ENCODE measurements at places on chromosomes 3 and 15.

DNA sequence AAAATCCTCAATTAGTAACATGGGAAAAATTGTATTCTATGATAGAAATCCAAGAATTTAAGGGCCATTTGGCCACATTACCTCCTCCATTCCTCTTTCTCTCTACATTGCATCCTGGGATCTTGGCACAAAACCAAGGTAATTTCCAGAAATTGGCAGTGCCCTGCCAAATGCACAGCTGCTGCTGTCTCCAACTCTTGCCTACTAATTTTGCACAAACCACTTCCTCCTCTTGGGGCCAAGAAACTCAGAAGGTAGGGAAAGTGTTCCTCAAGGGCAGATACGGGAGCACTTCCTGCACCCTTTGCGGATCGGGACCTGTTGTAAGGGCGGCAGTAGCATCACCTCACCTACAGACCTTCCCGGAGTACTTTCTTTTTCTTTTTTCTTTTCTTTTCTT is 57.8 kb downstream of the MAP3K13 start:
- peak; percentile 9 for DNase-seq

DNA sequence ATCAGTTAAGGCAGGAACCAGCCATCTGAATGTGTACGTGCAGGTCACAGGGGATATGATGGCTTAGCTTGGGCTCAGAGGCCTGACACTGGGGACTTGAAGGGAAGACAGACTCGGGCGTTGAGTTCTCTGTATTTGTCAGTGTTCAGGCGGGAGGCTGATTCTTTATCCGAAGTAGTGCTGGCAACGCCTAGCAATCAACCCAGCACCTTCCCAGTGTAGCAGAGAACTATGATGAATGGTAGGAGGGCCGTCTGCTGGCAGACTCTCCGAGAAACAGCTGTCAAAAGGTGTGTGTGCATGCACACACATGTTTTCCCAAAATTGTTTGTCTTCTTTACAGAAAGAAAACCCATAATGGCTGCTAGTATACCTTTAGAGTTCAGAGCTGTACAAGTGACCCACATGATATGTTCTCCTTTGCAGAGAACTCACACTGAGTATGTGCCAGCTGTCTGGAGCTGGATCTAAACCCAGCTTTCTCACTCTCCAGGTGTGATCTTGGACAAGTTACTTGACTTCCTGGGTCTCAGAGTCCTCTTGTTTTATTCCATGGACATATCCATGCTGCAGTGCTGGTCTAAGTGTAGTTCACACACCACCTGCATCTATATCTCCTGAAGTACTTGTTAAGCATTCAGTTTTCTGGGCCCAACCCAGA is 74.5 kb upstream of the LARS2 start:
- DNase-seq, result no peak

DNA sequence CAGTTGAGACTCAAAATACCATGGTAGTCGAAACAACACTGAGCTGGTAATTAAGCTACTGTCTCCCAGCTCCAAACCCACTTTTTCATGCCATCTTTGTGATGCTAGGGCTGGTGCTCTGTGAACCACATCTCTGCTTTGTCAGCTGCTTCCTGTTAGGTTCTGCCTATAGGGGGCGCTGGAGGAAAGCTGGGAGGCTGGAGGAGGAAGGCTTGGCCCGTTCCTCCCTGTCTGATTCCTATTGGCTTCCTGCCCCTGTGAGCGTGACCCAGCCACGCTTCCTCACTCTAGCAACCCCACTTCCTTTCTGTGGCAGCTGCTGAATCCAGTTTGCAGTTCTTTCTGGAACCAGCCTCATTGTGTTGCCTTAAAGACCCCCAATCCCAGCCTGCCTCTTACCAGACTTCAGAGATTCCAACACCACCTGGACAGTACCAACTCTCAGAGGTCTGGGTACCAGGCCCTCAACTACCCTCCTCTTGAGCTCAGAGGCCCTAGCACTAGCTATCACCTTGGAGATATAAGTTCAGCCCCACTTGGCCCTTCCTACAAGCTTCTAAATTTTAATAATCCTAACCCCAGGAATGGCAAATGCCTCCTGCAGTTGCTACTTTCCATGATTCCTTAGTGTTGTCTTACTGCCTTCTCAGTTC is 120.9 kb downstream of the ERC2 start:
- peak; percentile 50 for DNase-seq

DNA sequence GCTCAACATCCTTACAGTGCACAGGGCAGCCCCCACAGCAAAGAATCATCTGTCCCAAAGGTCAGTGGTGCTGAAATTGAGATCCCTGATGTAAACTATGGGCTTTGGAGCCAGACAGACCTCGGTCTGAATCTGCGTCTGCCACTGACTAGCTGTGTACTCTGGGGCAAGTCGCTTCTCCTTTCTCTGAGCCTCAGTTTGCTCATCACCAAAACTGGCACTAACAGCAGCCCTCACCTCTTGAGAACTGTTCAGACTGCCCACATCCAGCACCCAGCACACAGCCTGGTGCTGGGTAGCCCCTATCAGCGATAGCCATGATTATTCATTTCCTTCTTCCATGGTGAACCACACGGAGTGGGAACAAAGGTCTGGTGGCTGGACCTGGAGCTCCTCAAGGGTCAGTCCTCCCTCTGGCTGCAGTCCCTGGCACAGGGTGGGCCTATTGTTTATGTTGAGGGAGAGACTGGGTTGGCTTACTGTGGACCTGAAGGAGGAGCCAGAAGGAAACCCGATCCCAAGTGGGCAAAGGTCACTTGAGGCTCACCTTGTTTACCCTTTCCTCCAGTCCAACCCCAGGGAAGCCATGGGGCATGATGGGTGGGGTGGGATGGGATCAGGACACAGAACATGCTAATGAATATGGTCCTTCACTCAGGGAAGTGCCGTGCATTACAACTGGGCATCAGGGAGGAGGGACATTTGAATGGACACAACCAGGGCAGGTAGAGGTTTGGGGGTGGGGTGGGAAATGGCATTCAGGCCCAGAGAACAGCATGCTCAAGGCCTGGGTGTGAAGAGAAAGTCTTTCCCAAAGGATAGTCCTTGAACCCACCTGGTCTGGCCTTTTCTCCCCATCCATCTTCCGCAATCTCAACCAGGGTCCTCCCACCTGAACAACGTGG is 1.6 kb upstream of the PRKCD start:
- DNase-seq, result no peak

- DNase-seq, result no peak
Measured at GRCh38 chr15:42395838-42396237, 36.5 kb downstream of the CAPN3 start.

GRCh38 chr3:38101811-38102443 is 35.0 kb downstream of the ACAA1 start:
- DNase-seq, result no peak

GRCh38 chr3:108281670-108282069 is 14.7 kb upstream of the HHLA2 start:
- no peak for DNase-seq

GRCh38 chr15:60760646-60761504 is 281.9 kb upstream of the ICE2 start:
- DNase-seq, result no peak

- peak; percentile 67 for DNase-seq
Measured at GRCh38 chr3:187041362-187042307, 97.7 kb downstream of the RPL39L start.

GRCh38 chr3:128182656-128183055 is 29.4 kb downstream of the EEFSEC start:
- no peak for DNase-seq

GRCh38 chr3:22288756-22289155 is 537.7 kb upstream of the ZNF385D start:
- no peak for DNase-seq

GRCh38 chr15:45095661-45096060 is 18.3 kb downstream of the DUOX2 start:
- DNase-seq, result no peak

- DNase-seq, result peak; percentile 25
Measured at GRCh38 chr3:150528354-150528797, 17.9 kb downstream of the SERP1 start.

GRCh38 chr3:37324850-37325321 is 150.5 kb upstream of the LRRFIP2 start:
- DNase-seq, result no peak

GRCh38 chr3:14031271-14031670 is 93.4 kb downstream of the CHCHD4 start:
- DNase-seq, result no peak

DNA sequence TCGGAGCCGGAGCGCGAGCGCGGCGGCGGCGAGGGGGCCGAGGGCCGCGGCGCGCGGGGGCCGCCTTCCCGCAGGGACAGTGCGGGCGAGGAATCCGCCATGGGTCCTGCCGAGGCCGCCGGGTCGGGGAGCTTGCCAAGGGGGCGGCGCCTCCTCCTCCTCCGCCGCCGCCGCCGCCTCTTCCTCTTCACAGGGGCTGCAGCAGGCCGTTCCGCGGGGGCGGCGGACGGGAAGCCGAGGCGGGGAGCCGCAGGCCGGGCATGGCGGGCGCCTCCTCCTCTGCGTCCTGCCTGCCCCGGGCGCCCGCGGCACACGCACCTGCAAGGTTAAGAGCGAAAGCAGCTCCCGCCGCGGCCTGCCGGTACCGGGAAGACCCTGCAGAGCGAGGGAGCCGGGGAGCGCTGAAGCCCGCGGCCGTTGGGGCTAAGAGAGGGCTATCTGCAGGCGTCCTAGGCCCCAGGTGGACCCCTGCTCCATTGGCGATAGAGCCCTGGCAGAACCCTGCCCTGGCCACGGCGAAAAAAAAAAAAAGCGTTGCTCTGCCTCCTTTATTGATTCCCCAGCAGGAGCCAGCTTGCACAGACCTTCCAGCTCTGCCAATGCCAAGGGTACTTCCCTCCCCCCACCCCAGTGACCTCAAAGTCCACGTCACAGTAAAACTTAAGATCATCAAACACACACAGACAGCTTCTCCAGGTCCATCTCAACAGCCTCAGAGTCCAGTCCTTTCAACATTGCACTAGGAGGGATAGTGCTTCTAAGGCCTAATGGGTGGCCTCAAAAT is at the start of gene LYSMD2:
TSS of gene LYSMD2 (minus strand) at position 134 of the 784 bp plus-strand sequence. CDS start at position 101, 33 bp downstream.
- peak; percentile 80 for DNase-seq

- DNase-seq, result peak; percentile 82
Measured at GRCh38 chr15:89177633-89178306, 43.6 kb downstream of the RLBP1 start.

DNA sequence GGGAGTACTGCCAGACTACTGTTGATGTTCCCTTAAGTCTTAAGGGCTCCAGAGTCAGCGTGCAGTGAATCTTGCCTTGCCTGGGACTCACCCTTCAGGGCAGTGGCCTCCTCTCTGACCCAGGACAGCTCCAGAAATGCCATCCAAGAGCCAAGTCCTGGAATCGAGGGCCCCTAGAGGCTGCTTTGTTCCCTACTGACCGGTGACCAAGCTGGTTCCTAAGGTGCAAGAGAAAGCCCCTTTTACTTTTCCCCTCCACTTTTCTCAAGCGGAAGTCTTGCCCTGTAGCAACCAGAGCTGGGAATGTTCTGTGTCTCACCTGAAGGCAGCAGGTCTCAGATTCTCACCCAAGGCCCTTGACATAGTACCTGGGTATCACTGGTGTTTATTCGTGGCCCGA is 238.0 kb downstream of the DOCK3 start:
- no peak for DNase-seq

GRCh38 chr3:2908693-2909351 is 201.4 kb downstream of the IL5RA start:
- no peak for DNase-seq

DNA sequence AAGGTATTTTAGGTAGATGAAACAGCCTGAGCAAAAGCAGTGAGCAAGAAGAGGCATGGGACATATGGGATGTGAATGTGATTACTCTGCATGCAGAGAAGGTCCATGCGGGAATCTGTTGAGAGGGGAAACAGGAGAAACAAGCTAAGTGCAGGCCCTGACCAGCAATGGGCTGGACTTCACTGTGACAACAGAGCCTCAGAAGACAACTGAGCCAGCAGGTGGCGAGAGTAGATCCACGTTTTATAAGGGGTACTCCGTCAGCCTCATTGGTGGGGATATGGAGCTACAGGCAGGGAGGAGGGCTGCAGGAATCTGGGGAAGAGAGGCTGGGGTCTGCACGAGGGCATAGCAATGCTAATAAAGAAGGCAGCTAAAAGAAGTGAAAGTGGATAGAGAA is 405.9 kb upstream of the LMCD1 start:
- no peak for DNase-seq

- no peak for DNase-seq
Measured at GRCh38 chr3:96017556-96017955, 796.8 kb upstream of the EPHA6 start.

DNA sequence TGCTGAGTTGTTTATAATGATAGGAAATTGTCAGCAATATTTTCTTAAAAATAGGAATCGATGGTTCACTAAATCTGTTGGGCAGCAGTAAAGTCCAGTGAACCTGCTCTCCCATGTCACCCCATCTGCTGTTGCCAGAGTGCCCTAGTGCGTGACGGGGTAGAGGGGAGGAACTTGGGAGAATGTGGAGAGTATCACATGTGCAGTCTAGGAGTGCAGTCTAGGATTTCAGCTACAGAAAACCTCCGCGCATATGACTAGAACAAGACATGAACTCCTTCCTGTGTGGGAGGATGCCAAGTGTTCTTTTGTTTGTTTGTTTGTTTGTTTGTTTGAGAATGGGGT is 74.6 kb upstream of the ACAD9 start:
- DNase-seq, result no peak

GRCh38 chr15:23038726-23039142 is 635 bp downstream of the TUBGCP5 start:
- DNase-seq, result no peak

DNA sequence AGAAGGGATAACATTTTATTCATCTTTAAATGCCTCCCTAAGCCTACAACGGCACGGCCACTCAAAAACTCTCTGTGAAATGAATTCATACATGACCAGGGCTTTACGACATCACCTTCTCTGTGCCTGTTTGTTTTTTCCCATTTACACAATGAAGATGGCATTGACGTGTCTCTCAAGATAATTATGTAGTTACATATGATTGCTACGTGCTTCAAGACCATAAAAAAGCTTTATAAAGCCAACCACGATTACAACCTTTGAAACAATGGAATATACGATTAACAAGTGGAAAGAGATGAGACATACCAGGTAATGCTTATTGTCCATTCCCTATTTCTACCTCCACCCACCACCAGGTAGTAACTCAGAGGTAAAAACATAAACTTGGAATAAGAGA is 168.4 kb downstream of the P3H2 start:
- DNase-seq, result no peak

DNA sequence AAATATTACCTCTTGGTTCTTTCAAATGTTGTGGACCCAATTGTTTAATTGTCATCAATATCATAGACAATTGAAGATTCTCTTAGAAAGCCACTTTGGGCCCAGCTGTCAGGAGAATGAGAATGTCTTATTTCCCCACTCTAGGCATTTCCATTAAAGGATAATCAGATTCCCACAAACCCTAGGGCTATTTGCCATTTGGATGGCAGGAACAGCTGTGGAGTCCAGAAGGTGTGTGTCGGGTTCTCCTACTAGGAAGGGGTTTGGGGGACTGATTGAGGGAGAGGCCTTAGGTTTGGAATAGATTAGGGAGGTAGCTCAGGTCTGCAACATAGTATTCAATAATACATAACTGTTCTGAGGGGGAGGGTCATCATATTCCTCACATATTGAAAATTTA is 35.2 kb upstream of the PLSCR5 start:
- DNase-seq, result no peak
